ENCODE measurements at places on chromosomes 12 and 14. TPM values are rescaled to one million over a fixed set of nuclear protein-coding genes. Genes with fewer than 3 reads are reported as not detected.
A peak's percentile ranks its signal among the peaks of the same experiment; 100 is the strongest.

DNA sequence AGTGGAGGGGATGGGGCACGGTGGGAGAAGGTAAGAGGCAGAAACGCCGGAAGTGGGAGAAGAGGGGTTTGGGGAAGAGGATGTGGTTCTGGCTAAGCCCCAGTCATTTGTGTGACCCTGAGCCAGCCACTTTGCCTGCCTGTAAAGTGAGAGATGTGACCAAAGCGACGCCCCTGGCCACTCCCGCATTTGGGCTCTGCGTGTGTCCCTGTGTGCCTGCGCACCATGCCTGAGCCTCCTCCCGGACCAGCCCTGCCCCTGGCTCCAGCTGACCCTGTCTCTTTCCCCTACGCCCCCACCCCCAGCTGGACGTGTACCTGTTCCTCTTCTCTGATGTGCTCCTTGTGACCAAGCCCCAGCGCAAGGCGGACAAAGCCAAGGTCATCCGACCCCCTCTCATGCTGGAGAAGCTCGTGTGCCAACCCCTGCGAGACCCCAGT lies 8.0 kb downstream of the PLEKHG6 start:
- DNase-seq = no peak
- H3K36me3 ChIP-seq = peaks cover 5% of the 10 kb centered on the region
- peaks cover 28% of the 10 kb centered on the region for H3K4me1 ChIP-seq
- H3K27ac ChIP-seq = no peak overlapping the region

DNA sequence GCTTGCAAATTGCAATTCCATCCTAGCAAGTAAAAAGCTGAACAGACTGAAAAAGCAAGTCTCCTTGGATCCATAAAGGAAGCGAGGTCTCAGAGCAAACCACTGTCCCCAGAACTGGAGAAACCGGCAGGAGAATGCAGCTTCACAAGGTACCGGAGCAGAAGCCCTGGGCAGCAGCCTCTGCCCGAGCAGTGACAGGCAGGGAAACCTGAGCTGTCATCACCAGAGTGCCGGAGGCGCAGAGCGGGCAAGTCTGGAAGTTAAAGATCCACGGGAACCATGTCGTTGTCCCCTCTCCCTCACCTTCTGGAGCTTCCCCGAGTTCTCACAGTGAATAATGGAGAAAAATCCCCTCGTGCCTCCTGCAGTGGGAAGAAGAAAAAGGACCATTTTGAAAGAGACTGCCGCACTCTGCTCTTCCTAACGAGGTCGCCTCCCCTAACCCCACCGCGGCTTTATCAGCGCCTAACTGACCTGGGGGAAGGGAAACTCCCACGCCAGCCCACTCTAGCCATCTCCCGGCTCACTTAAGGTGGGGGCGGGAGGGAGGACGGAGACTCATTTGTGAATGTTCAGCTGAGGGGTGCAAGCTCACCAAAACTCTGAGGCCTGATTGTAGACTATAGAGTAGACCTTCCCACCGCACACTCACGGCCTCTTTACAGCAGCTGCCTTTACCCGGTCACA lies 27.8 kb downstream of the FBXL14 start:
- H3K4me1 ChIP-seq = no peaks in the 10 kb centered on the region
- no peak for DNase-seq
- no peaks in the 10 kb centered on the region for H3K27me3 ChIP-seq
- no peak overlapping the region for H3K4me3 ChIP-seq

DNA sequence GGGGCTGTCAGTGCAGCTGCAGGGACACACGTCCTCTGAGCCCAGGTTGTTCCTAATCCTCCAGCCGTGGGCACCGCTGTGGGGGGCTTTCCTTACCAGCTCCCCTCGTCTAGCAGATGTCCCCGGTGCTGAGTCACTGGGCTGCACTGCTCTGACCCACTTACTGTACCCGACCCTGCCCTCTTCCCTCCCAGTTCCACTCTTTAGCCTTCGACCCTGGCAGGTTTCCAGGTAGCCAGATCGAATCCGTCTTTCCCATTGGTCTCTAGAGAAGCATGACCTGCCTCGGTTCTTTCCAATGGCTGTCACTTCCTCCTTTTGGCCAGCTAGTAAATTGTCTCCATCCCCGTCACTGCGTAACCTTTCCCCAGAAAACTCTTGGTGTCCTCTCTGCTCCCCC lies 48.4 kb downstream of the ELK3 start:
- peak; percentile 82 for DNase-seq
- peak overlapping the region; percentile 74 for H3K27ac ChIP-seq
- H3K4me1 ChIP-seq = peaks cover 49% of the 10 kb centered on the region
- H3K4me3 ChIP-seq = no peak overlapping the region
- H3K36me3 ChIP-seq = peaks cover 12% of the 10 kb centered on the region

GRCh38 chr14:31806249-31806648 lies 245.0 kb downstream of the NUBPL start:
- H3K36me3 ChIP-seq = no peaks in the 10 kb centered on the region
- no peak overlapping the region for H3K27ac ChIP-seq
- no peaks in the 10 kb centered on the region for H3K27me3 ChIP-seq
- H3K4me1 ChIP-seq = no peaks in the 10 kb centered on the region

DNA sequence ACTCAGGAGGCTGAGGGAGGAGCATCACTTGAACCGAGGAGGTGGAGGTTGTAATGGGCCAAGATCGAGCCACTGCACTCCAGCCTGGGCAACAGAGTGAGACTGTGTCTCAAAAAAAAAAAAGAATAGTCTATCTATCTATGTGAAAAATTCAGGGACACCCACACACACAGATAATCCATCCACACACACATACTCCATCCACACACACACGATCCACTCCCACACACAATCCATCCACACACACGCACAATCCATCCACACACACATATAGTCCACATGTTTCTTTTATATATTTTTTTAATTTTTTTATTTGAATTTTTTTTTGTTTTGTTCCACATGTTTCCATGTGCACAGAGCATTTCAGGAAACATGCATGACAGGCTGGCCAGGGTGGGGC lies 3.3 kb downstream of the SDS start:
- H3K4me3 ChIP-seq = no peak overlapping the region
- H3K27ac ChIP-seq = no peak overlapping the region
- H3K4me1 ChIP-seq = peaks cover 6% of the 10 kb centered on the region
- no peaks in the 10 kb centered on the region for H3K36me3 ChIP-seq
- peaks cover 23% of the 10 kb centered on the region for H3K27me3 ChIP-seq
- DNase-seq = no peak

GRCh38 chr12:113244478-113244958 lies 23.3 kb downstream of the TPCN1 start:
- H3K27ac ChIP-seq = peak overlapping the region; percentile 86
- peaks cover 6% of the 10 kb centered on the region for H3K36me3 ChIP-seq
- H3K27me3 ChIP-seq = no peaks in the 10 kb centered on the region
- H3K4me1 ChIP-seq = peaks cover 84% of the 10 kb centered on the region
- H3K4me3 ChIP-seq = peak overlapping the region; percentile 8
- no peak for DNase-seq

GRCh38 chr14:61456720-61457119 lies 135.3 kb downstream of the PRKCH start:
- H3K27me3 ChIP-seq = no peaks in the 10 kb centered on the region
- no peaks in the 10 kb centered on the region for H3K4me1 ChIP-seq
- DNase-seq = peak; percentile 92
- H3K36me3 ChIP-seq = peaks cover 47% of the 10 kb centered on the region
- H3K27ac ChIP-seq = no peak overlapping the region
- no peak overlapping the region for H3K4me3 ChIP-seq

- no peaks in the 10 kb centered on the region for H3K36me3 ChIP-seq
- H3K27me3 ChIP-seq = no peaks in the 10 kb centered on the region
- H3K27ac ChIP-seq = no peak overlapping the region
- no peak for DNase-seq
- H3K4me1 ChIP-seq = no peaks in the 10 kb centered on the region
- H3K4me3 ChIP-seq = no peak overlapping the region
Observed at GRCh38 chr12:31562594-31563328, 28.2 kb downstream of the DENND5B start.

DNA sequence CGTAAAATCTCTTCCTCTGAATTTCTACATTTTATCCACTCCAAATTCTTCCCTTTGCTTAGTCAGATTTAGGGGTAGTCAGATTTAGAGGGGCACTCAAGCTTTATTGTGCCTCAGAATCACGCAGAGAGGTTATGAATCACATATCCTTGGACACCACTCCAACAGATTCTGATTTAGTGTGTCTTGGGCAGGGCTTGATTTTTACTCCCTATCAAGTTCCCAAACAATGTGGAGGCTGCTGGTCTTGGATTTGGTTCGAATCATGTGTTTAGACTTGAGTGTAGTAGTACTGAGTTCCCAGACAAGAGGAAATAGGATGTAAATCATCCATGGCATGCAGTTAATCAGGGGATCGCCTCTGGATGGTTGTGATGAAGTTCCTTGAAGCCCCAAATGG lies 298.1 kb upstream of the CLEC14A start:
- no peak overlapping the region for H3K4me3 ChIP-seq
- DNase-seq = no peak
- H3K27me3 ChIP-seq = no peaks in the 10 kb centered on the region
- no peak overlapping the region for H3K27ac ChIP-seq

The FAM90A1 gene
- total RNA-seq = not detected

Data from suprapubic skin (tissue), 4 donors.